Adipocyte (in vitro differentiated cells): ENCODE measurements at places on chromosomes 5 and 9.

- peak; percentile 89 for DNase-seq
Measured at GRCh38 chr9:83219154-83219923, 156.4 kb upstream of the RASEF start.

GRCh38 chr9:93827545-93828330 is 127.4 kb downstream of the BARX1 start:
- DNase-seq, result peak; percentile 62

DNA sequence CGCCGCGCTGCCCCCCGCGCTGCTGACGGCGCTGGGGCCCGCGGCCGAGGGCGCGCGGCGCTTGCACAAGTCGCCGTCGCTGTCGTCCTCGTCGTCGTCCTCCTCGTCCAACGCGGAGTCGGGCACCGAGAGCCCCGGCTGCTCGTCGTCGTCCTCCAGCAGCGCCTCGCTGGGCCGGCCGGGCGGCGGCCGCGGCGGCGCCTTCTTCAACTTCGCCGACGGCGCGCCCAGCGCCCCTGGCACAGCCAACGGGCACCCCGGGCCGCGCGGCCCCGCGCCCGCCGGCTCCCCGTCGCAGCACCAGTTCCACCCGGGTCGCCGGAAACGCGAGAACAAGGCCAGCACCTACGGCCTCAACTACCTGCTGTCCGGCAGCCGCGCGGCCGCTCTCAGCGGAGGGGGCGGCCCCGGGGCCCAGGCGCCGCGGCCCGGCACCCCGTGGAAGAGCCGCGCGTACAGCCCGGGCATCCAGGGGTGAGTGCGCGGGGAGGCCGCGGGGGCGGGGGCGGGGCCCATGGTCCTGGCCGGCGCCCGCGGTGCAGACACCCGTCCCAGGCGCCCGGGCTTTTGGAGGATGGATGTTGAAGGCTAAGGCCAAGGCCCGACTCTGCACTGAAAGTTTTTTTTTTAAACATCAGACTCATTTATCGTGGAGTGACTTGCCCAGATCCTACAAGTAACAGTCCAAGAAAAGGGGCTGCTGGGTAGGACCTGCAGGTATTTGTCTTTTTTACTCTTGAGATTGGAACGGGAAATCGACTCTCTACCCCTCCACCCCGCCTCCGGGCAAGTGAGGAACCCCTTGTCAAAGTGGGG is 1.2 kb downstream of the TENT4A start:
- DNase-seq, result peak; percentile 71

DNA sequence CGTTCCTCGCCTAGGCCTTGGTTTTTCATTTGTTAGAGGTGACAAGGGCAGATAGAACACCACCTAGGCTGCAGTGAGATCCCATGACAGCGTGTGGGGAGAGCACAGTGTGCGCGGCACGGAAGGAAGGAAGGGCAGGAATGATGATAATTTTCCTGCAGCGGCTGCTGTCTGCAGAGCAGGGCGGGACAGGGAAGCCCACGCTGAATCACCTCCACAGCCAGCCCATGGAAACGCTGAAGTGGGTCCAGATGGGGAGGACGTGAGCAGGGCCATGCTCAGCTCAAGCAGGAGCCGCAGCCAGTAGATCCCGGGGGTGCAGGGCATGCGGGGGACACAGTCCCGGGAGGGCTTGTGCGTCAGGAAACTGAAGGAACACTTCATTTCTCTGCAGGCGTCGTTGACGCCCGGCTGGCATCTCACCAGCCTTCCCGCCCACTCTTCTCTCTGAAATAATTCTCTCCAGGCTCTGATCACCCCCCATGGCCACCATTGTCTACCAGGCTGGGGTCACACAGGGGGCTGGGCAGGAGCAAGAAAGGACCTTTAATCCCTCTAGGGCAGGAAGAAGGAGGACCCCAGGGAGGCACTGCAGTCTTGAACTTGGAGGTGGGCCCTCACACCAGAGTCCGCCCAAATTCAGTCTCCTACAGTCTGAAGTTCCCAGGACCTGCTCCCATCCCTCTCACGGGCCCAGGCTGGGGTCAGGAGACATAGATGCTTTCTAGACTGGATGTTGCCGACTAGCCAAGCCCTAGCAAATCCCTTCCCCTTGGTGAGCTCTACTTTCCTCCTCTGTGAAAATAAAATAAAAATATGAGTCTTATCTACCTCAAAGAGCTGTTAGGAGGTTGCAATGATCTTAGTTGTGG is 20.9 kb upstream of the SYNPO start:
- peak; percentile 53 for DNase-seq

- DNase-seq, result no peak
Measured at GRCh38 chr9:4042231-4042630, 257.6 kb downstream of the GLIS3 start.
